ENCODE measurements at places on chromosomes 3 and 15.

- no peak for DNase-seq
These were observed 52.8 kb downstream of the RHCG start for GRCh38 chr15:89443581-89443980.

GRCh38 chr3:58065700-58066167 is 57.5 kb downstream of the FLNB start:
- no peak for DNase-seq

DNA sequence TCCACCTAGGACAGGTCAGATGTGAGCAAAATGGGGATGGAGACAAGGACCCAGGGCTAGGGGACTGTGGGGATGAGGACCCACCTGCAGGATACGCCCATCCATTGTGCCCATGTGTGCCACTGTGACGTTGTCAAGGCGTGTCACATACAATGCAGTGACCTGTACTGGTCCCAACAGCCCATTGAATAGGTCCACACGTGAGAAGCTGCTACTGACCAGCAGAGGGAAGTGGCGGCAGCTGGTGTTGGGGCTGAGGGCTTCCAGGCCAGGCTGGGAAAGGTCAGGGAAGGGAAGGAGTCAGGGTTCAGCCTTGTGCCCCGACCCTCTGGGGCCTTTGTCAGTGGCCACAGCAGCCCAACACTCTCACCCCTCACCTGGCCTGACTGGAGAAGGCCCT is 4.7 kb downstream of the MST1R start:
- no peak for DNase-seq

GRCh38 chr3:195813916-195814640 is 2.3 kb upstream of the MUC4 start:
- DNase-seq: no peak

DNA sequence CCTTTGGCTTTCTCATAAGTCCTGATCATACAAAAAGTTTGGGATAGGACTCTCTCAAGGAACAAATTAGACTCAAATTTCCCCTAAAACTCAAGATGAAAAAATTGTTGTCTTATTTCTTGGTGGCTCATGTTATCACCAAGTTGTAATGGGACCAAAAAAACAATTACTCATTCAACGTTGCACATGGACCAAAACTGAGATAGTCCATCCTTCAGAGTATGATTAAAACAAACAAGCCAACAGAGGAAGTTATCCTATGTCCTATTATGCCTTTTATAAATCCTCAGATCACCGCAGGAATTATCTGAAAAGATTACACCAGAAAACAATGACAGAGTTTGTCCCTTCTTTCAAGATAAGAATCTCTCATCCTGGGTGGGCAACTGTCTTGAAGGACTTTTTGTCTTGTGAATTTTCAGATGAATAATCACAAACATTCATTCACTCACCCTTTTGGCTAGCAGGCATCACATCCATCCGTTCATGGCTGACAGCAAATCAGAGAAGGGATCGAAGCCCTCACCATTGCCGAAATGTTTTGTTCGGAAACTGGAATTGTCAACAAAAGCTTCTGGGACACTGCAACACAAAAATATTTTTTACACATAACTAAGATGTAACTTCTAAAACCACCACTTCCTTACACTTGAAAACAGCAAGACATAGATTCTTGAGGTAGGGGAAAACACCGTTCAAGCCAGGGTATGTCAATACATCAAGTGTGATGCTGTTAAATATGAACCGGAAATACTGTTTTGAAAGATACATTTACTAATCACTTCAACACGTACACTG is 90.4 kb downstream of the FOXP1 start:
- no peak for DNase-seq

GRCh38 chr3:42772670-42773408 is at the start of gene CCDC13:
Gene CCDC13 (minus strand): TSS chr3:42773253. CDS start chr3:42758345, 14,908 bp downstream.
- DNase-seq: peak; percentile 80

- no peak for DNase-seq
These were observed 53.4 kb downstream of the GTF2E1 start for GRCh38 chr3:120795959-120796358.

DNA sequence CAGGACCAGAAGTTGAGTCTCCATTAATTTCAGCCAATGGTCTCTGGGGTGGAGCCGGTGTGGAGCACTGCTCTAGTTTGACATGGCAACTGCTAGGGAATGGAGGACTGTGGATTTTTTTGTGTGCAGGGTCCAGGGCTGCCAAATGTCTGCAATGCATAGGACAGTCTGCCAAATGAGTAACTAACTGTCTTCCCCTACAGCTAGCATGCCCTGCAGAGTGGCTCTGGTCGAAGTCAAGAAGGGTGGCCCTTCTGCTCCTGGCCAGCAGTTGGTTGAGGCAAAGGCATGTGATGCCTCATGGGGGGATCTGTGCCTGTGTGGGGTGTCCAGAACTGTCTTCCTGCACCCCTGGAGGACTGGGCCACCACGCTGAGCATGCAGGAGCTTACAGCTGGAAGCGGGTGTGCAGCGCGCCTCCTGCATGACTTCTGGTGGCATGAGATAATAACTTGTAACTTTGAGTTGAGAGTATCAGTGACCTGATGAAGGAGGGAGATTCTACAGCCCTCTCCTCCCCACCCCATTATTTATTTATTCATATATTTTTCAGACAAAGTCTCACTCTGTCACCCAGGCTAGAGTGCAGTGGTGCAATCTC is 4.6 kb downstream of the TPRA1 start:
- DNase-seq: no peak

- no peak for DNase-seq
These were observed 82.2 kb downstream of the RORA start for GRCh38 chr15:61146931-61147230.

- DNase-seq: peak; percentile 10
These were observed 41.3 kb upstream of the ICE2 start for GRCh38 chr15:60520013-60520824.

- no peak for DNase-seq
These were observed 40.2 kb downstream of the TNFAIP8L3 start for GRCh38 chr15:51054535-51054934.

DNA sequence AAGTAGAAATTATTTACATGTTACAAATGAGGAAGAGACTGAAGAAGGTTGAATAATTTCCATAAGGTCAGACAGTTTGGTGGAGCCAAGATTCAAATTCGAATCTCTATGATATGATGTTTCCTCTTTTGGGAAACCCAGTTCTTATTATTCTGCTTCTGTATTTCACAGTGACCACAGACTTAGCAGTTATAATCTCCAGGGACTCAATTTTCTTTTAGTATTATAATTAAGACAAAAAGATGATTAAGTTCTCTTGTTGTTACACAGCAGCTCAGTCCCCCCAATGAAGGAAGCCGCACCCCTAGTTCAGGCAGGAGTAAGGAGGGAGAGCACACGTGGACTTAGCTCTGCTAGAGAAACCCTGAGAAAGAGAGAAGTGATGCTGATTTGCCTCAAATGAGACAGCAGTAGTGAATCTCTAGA is 130.6 kb downstream of the CCNL1 start:
- DNase-seq: no peak

DNA sequence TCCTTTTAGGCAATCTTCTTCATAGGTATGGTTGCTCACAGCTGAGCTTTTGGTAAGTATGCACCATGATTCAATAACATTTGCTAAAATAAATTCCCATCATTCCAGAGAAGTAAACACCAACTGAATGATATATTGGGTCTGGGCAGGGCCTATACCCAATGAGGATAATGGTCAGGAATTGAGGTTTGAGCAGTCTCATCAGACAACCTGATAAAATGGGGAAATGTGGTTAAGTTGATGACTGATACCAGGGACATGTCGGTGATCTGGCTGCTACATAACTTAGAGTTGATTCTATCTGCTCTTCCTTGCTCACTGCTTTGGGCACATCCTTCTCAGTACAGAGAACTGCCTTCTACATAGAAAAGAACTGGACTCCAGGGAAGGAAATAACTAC is 92.9 kb downstream of the GPR156 start:
- peak; percentile 86 for DNase-seq

- no peak for DNase-seq
These were observed 28.6 kb upstream of the OR5K4 start for GRCh38 chr3:98325055-98325454.

DNA sequence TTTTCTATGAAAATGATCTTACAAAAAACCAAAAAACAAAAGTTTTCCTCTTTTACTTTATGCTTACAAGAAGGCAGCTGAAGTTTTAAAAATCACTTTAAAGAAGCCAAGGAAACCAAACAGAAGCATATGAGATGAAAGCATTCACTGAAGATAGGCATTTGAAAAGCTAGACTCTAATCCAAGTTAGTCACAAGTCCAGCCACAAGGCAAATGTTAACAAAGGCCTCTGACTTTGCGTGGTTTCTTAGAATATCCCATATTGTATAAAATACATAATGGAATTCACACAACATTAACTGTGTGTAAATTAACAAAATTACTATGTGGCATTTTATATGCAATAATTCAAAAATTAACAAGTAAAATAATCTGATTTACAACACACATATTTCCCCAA is 17.7 kb downstream of the MRPL3 start:
- DNase-seq: peak; percentile 10

DNA sequence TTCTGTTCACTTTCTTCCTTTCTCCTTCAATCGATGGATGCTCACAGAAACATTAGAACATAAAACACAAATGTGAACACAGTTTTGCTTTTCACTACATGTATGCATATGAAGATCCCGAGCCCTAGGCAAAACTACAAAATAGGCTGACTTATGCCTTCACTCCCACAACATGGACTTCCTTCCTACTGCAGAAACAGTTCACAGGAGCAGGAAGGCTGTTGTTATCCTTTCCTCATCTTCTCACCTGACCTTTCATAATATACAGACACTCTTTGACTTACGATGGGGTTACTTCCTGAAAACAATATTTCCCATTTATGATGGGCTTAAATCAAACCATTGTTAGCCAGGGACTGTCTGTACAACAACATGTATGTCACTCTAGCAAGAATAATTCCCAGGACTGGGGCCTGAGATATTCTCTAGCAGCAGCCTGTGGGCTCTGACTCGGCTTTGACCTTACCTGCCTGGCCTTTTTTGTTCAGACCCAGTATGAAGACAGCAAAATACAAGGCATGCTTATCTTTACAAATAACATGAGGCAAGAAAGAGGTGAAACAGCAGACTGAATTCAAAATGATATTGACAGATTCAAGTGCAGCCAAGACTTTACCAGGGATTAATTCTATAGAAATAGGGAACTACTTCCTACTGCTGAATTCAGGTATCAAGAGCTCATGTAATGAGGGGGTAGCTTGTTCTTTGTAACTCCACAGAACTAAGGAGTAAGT is 51.8 kb upstream of the PLXND1 start:
- no peak for DNase-seq

DNA sequence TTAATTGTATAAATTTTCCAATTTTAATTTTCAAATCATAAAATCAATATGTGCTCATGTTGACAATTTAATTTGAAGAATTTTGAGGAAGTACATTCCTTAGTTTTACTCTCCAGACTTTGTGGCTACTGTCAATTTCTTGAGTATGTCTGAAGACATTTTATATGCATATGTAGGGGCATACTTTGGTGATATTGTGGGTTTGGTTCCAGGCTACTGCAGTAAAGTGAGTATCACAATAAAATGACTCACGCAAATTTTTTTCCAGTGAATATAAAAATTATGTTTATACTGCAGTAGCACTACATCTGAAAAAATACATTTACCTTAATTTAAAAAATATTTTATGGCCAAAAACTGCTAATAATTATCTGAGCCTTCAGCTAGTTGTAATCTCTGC is 123.2 kb upstream of the PLCL2 start:
- DNase-seq: peak; percentile 70

GRCh38 chr3:53140847-53141845 is 10.9 kb upstream of the RFT1 start:
- DNase-seq: peak; percentile 68

- no peak for DNase-seq
These were observed 275.0 kb downstream of the XXYLT1 start for GRCh38 chr3:194995922-194996321.

DNA sequence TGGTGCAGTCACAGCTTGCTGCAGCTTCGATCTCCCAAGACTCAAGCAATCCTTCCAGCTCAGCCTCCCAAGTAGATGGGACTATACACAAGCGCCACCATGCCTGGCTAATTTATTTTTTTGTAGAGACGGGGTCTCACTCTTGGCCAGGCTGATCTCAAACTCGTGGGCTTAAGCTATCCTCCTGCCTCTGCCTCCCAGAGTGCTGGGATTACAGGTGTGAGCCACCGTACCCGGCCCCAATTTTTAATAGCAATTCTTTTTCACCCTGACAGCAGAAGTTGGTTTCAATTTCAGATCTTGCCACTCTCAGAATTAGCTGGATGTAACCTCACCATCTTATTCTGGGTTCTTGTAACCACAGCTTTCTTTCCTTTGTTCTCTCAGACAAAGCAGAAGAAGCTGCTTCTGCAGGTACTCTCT is 64.8 kb downstream of the TRIM71 start:
- DNase-seq: no peak

- peak; percentile 66 for DNase-seq
These were observed 82.9 kb downstream of the FSIP1 start for GRCh38 chr15:39699516-39700374.

GRCh38 chr3:122961146-122961545 is 66.4 kb downstream of the SEMA5B start:
- peak; percentile 67 for DNase-seq

- no peak for DNase-seq
These were observed 398.2 kb upstream of the FRG2C start for GRCh38 chr3:75265897-75266296.

DNA sequence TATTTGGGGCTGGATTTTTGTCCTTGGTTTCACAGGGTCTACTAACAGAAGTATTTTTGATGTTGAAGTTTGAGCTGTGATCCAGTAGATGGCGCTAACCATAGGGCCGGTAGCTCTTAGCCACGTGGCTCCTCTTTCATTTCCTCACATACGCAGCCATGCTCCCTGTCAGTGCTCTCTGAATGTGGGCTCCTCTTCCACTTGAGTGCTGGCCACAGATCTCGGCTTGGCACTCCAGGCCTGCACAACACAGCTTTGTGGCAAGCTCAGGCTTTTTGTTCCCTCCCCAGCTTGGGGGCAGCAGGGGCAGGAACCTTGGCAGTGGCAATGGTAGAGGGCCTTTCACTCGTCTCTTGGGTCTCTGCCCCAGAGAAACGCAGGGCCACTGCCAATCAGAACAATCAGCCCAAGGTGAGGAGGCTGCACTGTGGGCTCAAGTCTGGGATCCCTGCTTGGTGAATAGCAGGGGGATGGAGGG is 18.6 kb upstream of the DNAAF4 start:
- DNase-seq: peak; percentile 67

- DNase-seq: no peak
These were observed 174.0 kb downstream of the RAB11A start for GRCh38 chr15:66043264-66043663.
